ENCODE measurements at places on chromosomes 11 and 22.

GRCh38 chr11:34006876-34007275 is 44.7 kb upstream of the CAPRIN1 start:
- no peak for DNase-seq

DNA sequence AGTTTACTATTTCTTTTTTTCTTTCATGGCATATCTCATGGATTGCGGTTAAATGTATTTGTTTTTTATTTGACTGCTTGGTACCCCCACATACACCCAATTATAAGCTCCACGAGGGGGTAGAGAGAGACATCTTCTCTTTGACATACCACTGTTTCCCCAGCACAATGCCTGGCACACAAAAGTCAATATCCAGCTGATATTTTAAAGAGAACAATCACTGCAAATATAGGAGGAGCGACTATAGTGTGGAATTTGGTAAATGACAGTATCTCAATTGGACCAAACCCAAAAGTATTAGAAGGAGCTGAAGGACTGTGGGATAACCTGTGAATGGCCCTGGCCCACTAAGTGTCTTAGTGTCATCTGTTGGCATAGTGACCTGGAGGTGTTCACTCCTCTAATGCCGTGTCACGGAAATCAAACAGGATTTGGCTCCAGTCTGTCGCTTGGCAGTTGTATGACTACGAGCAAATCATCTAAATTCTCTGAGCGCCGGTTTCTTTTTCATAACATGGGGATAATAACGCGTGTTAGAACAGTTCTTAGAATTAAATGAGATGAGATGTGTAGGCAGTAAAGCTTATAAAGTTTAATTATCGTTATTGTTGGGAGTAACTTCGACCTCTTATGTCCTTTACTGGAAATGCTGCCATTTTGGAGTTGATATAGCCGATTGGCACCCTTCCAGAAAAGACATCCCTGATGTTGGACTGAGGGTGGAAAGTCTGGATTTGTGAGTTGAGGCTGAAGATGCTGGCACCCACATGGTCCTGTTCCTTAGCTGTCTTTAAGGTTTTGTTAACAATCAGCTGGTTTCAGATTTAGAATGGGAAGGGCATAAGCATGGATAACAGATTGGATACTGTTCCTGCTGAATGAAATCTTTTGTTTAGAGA is 144.5 kb downstream of the DBX1 start:
- DNase-seq = no peak

DNA sequence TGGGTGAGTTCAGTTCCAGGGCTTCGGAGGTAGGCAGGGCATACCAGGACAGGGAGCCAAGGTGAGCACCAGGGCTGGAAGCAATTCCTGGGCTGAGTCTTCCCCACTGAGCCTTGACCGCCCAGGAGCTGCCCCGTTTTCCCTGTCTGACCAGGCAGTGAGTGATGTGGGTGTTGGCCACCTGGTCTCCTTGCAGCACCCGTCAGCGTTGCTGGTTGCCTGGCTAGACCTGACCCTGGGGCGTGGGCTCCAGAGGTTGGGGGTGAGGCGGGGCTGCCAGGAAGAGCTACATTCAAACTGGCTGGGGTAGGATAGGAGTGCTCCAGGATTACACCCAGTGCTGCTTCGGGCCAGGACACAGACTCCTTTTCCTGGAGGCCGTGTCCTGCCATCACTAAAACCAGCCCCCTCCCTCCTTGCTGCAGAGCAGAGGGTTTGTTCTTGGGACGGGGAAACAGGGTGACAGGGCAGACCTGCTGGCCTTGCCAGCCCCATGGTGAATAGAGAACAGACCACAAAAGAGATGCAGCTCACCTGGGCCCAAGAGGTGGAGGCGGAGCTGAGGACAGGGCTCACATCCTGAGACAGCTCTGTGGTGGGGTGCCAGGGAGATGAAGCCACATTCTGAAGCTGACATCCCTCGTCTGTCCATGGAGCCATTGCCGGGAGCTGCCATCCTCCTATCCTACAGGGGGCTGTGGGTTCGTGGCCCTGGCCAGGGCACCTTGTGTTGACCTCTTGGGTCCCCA is 14.2 kb downstream of the INCENP start:
- DNase-seq = no peak

DNA sequence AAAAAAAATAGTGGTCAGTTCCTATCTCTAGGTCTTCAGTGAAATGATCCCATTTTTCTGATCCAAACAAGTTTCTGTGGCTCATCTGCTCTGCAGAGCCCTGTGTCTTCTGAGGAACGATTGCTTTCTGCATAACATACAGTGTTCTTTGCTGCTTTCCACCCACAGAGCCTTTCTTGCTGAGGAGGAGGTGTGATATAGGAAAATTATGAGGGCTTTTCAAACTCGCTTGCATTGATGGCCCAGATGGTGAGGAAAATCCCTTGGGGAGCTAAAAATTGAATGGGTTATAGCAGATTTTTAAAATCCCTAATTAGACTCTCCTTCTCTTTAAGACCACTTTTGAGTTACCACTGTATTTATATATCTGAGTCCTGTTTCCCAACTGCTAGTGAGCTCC is 31.3 kb downstream of the JAM3 start:
- no peak for DNase-seq

DNA sequence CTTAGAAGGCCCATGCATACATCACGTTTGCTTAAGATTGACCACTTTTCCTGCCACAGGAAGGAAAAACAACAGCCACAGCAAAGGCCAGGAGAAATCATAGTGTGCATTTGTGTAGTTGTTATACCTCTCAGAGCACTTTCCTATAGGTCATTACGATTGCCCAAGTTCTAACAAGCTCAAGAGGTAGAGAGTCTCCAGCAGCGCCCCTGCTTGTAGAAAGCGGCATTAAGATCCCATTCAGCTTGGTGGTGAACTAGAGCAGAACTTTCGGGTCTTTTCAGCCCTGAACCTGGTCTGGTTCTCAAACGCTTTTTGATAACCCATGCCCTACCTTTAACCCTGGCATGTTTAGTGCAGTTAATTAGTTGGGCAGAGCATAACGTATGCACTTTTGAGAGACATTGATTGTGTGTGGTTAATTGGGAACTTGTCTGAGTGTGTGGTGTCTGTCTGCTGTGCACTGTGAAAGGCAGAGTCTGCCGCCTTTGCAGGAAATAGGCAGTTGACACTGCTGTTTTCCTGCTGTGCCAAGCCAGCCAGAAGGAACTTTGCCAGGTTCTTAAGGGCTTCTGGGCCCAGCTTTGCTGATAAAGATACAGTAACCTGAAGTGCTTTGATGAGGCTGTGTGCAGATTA is 109.9 kb upstream of the CLMP start:
- no peak for DNase-seq

Measured in stromal cell of bone marrow (primary cell).